ENCODE measurements at places on chromosomes 4 and X. TPM values are rescaled to one million over a fixed set of nuclear protein-coding genes. Genes with fewer than 3 reads are reported as not detected.

Gene ARSD
- 110 TPM for total RNA-seq

Gene MBNL3
- 85.1 TPM for total RNA-seq

Gene RAP2C
- 18.6 TPM for total RNA-seq

Gene RTL3
- total RNA-seq: not detected

Gene FGD1
- total RNA-seq: 3.3 TPM

Gene RNF175
- total RNA-seq: 0.86 TPM

Gene GC
- total RNA-seq: 0.65 TPM

Gene BANK1
- total RNA-seq: 14.1 TPM

GRCh38 chr4:186514271-186514950 lies 41.0 kb downstream of the MTNR1A start:
- no peak for DNase-seq

- no peak for DNase-seq
These were observed 51.5 kb upstream of the RAP2C start for GRCh38 chrX:132270699-132271098.

- no peak for DNase-seq
These were observed 98.7 kb upstream of the DDIT4L start for GRCh38 chr4:100288811-100289529.

DNA sequence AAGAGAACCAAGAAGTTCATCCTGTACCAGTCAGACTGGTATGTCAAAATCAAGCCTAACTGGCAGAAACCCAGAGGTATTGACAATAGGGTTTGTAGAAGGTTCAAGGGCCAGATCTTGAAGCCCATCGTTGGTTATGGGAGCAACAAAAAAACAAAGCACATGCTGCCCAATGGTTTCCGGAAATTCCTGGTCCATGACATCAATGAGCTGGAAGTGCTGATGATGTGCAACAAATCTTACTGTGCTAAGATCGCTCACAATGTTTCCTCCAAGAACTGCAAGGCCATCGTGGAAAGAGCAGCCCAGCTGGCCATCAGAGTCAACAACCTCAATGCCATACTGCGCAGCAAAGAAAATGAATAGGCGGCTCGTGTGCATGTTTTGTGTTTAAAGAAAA lies 172.7 kb upstream of the MED14 start:
- no peak for DNase-seq

DNA sequence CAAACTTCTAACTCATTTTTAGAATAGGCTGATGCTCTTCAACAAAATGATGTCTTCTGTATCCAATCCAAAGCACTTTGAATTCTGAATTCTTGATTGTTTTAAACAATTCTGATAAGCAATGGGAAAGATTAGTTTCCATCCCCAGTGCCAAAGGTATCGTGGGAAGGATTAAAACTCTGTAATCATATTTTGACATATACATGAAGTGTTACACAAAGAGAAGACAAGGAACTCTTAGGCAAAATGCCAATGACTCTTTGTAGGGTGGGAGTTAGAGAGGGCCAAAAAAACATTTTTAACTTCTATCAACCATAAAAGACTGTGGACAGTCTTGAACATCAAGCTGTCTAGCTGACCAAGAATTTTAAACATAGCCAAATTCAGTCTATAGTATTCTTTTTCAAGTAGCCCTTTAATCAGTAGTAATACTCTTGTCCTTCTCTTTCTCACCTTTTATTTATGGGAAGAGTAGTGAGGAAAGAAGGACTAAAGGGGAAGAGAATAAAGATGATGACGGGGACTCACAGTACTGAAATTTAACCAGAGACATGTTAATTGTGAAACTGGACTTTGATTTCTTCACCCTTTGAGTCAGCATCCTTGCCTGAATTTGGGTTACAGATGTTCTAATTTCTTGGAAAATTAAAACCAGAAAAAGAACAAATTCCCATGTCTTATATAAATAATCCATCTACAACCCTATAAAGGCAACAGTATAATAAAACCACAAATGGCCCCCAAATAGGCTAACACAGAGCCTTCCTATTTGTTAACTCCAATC lies 51.8 kb upstream of the VEGFD start:
- no peak for DNase-seq

- no peak for DNase-seq
These were observed 510 bp downstream of the HMGB3 start for GRCh38 chrX:150983521-150984168.

DNA sequence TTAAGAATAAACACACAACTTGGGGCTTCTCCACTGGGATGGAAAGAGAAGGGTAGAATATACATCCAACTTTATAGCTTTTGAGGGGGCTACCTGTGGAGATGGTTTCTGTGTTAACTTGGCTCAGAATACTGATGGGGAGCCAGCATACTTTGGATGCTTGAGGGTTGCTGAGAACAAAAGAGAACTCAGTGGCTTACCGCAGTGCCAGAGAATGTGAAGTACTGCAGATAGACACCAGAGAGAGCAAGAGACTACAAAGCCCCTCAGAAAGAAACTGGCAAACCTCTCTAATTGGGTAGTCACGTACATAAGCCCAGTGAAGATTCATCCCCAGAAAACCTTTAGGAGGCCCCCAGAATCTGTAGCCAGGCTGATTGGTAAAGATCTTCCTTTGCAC lies 214.4 kb downstream of the DCHS2 start:
- DNase-seq: no peak

DNA sequence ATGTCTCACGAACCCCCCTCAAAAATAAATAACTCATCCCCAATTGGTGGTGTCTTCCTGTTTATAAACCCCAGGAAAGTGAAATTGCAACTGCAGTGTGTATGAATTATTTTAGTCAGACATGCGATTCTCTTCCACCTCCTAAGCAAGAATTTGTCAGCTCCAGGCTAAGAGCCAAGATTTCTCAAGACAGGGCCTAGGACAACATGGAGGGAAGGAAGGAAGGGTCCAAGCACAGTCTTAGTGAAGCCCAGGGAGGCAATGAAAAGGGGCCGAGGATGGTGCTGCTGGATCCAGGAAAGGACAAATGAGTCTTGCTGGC lies 20.0 kb downstream of the SH3KBP1 start:
- DNase-seq: no peak

- DNase-seq: no peak
These were observed at the start of gene PNMA6F for GRCh38 chrX:153321381-153322124. Gene PNMA6F, minus strand, starts transcription at chrX:153321767. Its CDS starts 1,093 bp downstream, at chrX:153320674.

DNA sequence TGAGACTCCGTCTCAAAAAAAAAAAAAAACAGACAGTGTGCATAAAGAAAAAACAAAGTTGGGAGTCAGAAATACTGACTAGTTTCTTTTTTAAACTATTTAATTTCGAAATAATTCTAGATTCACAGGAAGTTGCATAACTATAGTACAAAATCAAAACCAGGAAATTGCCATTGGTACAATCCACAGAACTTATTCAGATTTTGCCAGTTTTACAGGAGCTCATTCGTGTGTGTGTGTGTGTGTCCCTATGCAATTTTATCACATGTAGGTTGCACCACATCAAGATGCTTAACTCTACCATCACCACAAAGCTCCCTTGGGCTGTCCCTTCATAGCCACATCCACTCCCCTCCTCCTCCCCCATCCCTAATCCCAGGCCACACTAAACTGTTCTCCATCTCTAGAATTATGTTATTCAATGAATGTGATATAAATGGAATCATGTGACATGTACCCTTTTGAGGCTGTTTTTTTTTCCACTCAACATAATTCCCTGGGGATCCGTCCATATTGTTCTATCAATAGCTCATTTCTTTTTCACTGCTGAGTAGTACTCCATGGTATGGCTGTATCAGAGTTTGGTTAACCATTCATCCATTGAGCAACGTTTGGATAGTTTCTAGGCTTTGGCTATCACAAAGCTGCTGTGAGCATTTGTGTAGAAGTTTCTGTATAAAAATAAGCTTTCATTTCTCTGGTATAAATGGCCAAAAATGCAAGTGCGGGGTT lies 16.3 kb upstream of the DDX3X start:
- DNase-seq: no peak

DNA sequence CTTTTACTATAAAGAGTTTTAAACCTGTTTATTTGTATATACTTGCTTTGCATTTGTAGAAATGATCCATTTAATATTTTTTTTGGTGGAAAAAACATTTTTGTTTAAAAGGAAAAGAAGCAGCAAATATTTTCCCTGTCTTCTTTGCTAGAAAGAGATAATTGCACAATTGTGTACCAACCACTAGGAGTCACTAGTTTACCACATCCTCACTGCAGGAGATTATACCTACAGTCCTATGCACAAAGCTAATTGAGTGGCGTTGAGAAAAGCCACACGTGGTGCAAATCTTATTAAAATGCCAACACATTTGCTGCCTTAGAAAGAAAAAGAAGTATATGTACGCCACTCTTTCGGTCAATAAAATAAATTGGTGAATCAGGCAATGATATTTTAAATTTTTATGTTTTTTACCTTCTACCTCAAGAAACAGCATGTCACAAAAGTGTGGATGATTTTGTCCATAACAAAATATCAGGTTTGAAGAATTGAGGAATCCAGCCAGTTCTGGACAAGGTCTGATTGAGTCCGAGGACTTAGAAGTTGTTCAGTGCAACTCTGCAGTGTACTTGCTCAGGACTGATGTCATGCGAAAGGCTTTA lies 102.9 kb downstream of the GRXCR1 start:
- DNase-seq: no peak

DNA sequence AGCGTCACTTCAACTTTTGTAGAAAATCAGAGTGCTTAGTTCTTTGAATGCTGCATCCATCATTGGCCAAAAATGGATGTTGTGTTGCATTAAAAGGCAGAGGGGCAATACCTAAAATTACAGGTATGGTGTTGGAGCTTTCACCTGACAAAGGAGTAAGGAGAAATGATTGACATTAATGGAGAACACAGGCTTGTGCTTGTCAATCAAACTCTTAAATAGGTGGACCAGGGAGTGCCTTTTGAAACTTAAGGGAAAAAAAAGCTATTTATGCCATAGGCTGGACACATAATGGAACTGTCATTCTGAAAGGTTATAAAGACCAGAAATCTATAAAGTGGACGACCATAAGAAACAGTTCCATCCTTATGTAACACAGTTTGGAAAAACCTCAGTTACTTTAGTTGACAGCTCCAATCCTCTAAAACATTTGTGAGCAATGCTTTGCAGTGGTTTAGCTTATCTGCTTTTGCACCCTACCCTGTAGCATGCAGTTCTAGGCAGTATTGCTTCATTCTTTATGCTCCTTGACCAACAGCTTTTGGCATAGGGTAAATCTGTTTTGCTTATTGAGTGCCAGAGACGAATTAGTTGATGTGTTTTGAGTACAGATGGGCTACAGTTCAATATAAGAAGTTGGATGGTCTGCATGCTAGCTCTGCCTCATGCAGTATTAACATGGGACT lies 2.4 kb downstream of the HADH start:
- DNase-seq: no peak

All from ureter (tissue), 1 donor.